AG10803 (cell line): ENCODE measurements at places on chromosomes 6 and 20.
A peak's percentile ranks its signal among the peaks of the same experiment; 100 is the strongest.

DNA sequence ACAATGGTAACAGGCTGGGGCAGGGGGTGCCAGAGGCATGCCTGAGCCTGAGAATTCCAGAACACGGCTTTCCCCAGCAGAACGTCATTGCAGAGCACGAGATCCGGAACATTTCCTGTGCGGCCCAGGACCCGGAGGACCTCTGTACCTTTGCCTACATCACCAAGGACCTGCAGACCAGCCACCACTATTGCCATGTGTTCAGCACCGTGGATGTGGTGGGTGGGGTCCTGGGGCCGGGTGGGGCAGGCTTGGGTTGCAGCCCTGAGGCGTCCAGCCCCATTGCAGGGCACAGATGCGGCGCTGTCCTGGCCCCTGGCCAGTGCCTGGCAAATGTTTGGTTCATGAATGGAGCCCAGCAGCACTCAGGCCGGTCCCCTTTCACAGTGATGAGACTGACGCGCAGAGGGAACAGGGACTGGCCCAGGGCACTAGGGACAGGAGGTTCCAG is 57.1 kb downstream of the TCP11 start:
- DNase-seq: no peak

DNA sequence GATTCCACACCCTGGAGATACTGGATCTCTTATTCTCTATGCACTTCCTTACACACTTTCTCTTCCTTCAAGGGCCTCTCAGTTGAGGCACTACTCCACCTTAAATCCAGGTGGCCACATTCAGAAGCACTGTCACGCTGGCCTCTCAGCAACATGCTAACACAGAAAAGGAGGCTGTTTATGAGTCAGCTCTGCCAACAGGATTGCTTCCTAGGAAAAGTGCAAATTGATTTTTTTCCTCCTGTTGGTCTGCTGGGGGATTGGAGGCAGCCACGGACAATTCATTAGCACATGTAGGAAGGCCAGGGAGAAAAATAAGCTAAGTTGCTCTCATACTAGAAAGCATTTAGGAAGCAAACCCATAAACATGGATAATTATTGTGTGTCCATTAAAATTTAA is 20.9 kb downstream of the LY86 start:
- DNase-seq: no peak

DNA sequence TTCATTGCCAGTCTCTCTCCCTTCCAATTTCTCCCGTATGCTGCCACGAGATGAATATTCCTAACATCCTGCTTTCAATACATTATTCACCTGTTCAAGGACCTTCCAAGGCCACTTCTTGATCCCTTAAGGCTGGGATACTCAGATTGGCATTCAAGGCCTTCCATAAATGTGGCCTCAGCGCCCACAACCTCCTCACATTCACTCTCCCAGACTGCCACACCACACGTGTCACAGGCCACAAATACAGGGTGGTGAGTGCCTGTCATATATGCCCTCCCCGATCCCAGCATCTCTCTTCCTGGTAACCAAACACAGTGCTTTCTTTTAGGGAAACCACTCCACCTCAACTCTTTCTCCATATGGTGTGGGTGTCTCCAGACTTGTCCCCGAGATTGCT is 55.5 kb downstream of the TTI1 start:
- no peak for DNase-seq

DNA sequence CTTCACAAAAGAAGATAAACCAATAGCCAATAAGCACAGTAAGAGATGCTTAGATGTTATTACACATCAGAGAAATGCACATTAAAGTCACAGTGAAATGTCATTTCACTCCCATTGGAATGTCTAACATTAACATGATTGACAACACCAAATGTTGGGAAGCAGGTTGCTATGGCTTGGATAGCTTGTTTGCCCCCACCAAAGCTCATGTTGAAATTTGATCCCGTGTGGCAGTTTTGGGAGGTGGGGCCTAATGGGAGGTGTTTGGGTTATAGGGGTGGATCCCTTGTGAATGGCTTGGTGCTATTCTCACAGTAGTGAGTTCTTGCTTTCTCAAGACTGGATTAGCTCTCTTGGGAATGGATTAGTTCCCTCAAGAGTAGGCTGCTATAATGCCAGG is 44.8 kb downstream of the MRAP2 start:
- no peak for DNase-seq

DNA sequence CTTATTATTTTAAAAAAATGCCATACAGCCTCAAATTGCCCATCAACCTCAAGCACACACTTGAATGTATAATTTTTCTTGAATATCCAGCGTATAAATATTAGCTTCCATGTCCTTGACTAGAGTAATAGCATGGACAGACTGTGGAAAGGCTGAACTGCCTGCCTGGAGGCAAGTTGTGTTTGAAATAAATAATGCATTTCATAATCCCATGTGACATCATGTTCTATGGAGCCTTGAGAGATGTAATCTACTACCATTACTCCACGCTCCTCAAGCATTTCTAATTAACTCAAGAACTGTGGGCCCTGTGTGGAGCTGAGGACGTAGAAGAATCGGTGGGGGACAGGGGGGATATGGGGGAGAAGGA is 94.2 kb downstream of the CDS2 start:
- no peak for DNase-seq

DNA sequence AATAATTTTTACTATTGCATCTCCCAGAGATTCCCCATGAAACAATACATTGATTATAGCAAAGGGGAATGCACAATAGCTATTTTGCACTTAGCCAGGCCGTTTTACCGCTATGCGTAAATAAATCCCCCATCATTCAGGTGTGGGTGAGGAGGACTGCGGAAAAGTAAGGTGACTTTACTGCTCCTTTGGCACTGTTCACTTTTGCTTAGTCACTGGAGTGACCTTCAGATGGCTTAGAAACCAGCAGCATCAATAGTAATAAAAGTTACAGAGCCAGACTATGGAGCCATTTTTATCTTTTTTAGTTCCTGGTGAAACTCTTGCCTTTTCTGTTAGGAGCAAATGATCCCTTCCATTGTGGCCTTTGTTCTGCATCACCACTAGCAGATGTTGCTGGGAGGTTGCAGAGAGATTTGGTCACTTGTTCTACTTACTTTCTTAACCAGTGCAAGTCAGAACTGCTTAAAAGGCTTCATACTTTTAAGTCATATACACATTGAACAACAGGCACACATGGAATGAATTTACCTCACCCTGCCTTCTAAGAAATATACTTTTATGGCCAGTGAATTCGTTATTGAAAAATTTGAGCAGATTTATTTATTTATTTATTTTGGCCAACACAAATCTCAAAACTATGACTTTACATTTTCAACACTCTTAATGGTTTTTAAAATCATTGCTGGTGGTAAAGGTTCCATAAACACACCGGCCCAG is 12.1 kb upstream of the BTBD3 start:
- DNase-seq: peak; percentile 44

DNA sequence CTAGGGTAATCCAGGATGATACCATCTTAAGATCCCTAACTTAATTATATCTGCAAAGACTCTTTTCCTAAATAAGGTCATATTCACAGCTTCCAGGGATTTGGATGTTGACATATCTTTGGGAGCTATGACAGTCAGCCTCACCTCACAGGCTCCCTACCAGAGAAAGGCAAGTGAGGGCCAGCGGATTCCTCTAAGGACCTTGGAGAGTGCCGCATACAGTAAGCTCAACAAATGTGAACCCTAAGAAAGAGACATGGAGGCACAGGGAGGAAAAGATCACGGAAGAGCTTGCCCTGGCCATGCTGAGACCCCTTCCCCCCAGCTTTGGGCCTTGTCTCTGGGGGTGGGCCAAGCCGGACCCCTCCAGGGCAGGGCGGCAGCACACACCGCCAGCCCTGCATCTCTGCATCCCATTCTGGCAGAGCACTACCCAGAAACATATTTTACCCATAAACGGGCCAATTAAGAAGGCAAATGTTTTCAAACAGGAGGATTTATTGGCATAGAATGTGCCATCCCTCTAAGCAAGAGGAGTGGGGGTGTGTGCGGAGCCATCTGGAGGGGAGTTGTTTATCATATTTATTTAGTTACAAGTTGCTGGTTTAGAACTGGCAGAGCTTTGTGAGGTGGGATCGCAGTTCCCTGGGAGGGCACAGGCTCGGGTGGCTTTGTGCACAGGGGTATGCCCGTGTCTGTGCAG is 55.4 kb downstream of the CHMP4B start:
- no peak for DNase-seq

DNA sequence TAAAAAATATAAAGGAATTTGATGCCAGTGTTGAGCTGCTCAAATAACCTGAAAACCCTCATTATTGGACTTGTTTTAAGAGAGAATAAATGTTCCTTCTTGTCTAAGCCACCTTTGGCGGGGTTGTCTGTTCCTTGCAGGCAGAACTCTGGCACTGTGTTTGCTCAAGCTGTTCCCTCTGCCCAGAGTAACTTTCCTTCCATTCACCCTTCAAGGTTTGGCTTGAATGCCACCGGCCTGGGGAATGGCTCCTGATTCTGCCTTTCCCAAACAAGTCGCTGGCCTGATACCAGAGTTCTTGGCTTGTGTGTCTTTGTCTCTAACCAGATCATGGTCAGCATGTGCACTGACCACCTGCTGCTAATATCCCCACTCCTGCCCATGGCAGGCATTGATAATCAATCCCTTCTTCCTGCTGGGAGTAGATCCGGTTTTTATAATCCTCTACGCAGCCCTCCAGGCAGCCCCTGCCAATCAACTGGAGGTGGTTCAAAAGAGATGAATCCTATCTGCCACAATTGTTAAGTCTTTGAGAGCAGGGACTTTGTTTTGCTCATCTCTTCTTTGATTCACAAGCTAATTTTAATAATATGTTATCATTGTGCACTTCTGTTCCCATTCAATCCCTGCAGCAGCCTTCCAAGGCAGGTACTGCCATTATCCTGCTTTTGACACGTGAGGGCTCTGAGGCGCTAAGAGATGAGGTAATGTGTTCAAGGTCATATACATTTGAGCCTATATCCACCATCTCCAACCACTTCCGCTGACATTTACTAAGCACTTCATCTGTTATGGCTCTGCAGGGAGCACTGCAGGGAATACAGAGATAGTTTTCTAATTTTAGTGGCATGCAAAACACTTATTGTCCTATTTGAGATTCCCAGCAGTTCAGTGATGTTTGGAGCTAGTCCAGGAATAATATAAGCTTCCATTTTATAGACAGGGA is 3.1 kb upstream of the CCM2L start:
- no peak for DNase-seq

- DNase-seq: no peak
These were observed 84.2 kb upstream of the ENPP5 start for GRCh38 chr6:46254946-46255345.

- DNase-seq: peak; percentile 91
These were observed 90.7 kb downstream of the SNAP25 start for GRCh38 chr20:10309326-10309725.

GRCh38 chr6:85261271-85261670 is 188.6 kb upstream of the NT5E start:
- peak; percentile 78 for DNase-seq

- DNase-seq: no peak
These were observed 8.6 kb downstream of the TP53RK start for GRCh38 chr20:46680684-46681031.

DNA sequence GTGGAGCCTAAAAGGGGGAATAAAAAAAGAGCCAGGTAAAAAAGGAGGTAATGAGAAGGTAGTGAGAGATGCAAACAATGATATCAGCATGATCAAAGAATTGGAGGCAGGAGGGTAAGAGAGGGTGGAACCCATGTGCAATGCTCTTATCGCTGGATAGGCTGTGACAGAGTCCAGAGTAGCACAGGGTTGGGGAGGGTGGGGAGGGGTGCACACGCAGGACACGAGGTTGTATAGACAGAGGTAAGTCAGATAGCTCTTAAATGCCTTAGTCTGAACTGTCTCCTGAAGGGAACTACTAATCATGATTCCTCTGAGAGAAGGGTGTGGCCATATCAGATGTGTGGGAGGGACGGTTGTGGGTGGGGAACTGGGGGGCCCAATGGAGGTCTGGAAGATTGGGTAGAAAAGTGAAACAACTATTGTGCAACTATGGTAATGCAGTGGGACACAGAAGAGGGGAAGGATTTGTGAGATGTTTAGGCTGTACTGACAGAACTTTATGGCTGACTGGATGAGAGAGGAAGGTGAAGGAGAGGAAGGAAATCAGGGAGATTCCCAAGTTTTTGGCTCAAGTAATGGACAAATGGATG is 354.8 kb downstream of the BTBD9 start:
- DNase-seq: no peak

GRCh38 chr6:106165885-106166485 is 79.8 kb downstream of the PRDM1 start:
- no peak for DNase-seq

- DNase-seq: peak; percentile 87
These were observed 6.0 kb upstream of the LATS1 start for GRCh38 chr6:149723771-149724417.

- no peak for DNase-seq
These were observed 58.4 kb downstream of the PDE7B start for GRCh38 chr6:135909737-135910387.

DNA sequence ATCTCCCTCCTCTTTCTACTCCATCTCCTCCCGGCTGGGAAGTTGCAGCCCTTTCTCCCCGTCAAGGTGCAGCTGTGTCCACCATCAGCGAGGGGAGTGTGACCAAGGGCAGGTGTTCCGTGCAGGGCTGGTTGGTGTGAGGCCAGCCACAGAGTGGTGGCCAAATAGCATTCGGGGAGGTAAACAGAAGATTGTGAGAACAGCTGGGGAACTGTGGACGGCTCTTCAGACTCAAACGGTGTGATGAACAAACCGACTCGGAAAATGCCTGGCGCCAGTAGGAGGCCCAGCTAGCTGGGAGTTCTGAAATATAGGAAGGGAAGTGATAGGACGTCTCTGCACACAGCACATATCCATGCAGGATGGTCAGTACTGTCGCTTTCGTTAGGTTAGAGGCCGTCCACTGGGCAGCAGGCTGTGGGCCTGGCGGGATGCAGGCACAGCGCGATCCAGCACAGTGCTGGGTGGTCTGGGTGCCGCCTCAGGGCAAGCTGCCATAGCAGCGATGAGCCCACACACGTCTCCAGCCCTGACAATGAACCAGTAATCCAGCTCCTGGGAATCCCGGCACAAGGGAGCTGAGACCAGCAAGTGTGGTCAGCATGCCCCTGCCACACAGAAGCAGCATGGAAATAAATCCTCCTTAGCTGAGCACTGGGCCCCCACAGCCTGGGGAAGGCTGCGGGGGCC is 258.1 kb downstream of the TAF4 start:
- DNase-seq: no peak

DNA sequence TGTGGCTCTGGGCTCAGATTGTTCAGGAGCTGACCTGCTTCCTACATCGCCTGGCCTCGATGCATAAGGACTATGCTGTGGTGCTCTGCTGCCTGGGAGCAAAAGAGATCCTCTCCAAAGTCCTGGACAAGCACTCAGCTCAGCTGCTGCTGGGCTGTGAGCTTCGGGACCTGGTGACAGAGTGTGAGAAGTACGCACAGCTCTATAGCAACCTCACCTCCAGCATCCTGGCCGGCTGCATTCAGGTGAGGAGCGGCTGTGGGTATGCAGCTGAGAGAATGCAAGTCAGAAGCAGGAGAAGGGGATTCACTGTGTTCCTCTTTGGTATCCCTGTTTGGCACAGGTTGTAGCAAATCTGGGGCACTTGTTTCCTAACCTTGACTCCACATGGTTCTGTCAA is 17.9 kb downstream of the CUL9 start:
- no peak for DNase-seq

DNA sequence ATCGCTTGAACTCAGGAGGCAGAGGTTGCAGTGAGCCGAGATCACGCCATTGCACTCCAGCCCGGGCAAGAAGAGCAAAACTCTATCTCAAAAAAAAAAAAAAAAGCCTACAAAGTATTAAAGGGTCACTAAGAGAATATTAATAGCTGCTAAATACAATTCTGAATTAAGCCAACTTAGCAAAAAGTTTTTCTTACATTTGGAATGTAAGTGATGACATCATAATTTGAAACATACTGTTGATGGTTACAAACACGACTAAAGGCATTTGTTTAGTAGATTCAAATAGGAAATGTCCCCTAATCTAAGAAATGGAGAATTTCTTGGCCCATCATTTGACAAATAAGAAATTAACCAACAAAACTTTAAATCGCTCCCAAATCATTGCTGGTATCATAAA is 282.8 kb downstream of the RNGTT start:
- DNase-seq: peak; percentile 23
